ENCODE measurements at places on chromosomes 5 and 9.

GRCh38 chr5:64347309-64347708 lies 158.5 kb upstream of the RGS7BP start:
- DNase-seq = no peak

DNA sequence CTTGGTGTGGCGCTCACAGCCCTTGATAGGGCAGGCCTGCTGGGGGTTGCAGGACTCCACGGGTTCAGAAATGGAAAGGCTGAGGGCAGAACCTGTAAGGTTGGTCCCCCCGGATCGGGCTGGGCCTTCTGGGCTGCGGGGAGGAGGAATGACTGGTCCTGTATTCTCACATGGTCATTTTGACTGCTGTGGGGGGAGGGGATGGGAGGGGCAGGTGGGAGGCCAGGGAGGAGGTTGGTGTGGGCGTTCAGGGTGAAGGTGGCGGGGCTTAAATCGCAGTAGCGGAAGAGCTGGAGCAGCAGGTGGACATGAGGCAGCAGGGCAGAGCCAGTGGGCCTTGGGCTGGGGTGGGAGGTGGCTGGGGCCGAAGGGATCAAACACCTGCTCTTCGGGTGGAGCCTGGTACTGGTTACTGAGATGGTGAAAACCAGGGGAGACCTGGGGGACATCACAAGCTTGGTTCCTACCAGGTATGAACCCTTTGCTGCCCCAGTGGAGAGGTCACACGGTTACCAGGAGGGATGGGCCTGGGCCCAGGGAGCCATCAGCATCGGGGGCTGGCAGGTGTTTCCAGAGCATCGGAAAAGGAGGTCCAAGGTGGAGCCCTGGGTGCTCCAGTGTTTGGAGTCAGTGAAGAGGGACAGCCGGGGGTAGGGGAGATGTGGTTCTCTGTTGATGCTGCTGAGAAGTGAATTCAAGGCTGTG lies 1.8 kb downstream of the MRPS2 start:
- no peak for DNase-seq

DNA sequence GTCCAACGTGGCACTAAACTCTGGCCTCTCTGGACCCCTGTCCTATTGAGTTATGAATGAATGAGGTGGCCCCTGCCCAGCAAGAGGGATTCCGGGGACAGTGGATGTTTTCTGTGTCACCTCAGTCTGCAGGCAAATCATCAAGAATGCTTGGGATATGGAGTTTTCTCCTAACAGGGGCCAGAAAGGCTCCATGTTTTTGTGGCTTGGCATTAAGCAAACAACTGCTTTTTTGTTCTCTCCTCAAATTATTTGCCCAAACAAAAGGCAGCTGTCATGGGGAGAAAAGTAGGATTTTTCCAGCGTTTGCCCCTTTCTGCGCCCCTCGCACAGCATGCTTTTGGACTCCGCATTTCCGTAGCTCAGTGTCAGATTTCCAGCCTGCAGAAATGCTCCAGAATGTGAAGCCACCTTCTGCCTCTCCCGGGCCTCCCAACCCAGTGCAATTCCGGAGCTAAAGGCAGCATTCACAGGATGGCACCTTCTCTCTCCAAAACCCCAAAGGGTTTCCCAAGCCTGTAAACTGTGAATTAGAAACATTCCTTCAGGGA lies 553.3 kb downstream of the CCDC171 start:
- no peak for DNase-seq

- no peak for DNase-seq
Measured at GRCh38 chr5:30453168-30453567, 740.3 kb upstream of the CDH6 start.

- no peak for DNase-seq
Measured at GRCh38 chr5:16809395-16810207, 126.5 kb downstream of the MYO10 start.

GRCh38 chr5:132962429-132963021 lies 909 bp downstream of the AFF4 start:
- no peak for DNase-seq

GRCh38 chr9:72459308-72459707 lies 62.1 kb upstream of the TMC1 start:
- no peak for DNase-seq

DNA sequence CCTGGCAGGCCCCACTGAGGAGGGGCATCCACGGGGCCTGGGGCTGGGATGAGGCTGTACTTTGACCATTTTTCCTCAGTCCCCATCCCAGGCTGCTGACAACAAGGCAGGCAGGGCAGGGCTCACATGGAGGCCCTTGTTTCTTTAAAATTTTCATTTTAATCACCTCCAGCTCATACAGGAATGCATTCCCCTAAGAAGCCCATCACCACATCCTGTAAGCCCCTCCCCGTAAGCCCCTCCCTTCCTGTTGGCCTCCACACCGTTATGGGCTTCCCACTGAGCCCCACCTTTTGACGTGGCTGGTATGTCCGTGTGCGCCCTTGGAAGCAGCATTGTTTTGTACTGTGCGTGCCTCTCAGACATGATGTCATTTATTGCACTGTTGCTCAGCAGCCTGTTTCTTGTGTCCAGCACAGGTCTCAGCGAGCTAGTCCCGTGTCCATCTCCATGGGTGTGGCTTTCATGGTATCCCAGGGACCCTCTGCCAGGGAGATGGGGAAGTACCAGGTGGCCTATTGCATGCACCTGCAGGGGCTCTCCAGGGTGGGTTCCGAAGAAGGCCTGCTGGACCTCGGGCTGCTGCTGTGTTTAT lies 22.4 kb downstream of the PHF2 start:
- DNase-seq = no peak

DNA sequence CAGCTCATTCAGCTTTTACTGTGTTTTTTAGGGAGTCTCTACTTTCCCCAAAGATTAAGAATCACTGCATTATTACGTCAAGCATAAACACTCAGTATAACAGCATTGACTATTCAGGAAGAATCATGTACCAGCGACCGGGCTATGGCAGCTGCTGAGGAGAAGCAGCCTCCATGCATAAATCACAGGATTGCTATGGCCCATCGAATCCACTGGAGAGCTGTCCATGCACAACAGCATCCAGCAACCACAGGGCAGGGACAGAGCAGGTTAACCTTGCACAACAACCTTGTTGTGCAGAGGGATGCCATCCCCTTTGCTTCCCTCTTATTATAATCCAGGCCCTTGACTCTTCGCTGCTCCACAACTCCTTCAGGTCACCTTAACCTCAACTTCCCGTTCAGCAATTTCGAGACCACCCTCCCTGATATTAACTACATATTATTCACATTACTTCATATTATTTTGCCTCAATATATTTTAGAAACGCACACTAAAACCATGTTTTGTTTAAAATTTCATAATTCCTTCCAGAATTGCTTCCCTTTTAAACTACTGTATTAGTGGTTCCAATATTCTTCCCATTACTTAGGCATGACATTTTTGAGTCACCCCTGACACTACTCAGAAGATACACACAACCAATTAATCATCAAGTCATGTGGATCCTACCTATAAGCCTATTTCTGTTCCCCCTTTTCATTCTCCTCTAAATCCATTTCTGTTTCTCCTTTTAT lies 991 bp downstream of the IARS1 start:
- DNase-seq = no peak

DNA sequence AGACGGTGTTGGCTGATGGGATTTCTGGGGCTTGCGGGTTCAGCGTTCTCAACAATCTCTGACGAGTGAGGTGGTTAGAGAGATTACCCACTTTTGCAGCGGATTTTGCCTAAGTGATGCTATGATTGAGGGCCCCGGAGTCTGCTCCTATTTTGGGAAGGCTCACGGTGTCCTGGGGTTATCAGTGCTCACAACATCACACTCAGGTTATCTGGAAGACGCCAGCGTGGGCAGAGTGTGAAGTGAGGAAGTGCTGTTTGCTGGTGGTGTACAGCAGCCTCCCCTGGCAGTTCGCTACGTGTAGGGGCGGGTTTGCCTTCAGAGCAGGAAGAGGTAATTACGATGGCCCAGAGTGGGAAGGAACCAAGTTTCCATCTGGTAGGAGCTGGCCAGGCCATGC lies 341.2 kb upstream of the IRX2 start:
- DNase-seq = no peak
